Immature natural killer cell (primary cell): ENCODE measurements at places on chromosomes 2 and 18.

DNA sequence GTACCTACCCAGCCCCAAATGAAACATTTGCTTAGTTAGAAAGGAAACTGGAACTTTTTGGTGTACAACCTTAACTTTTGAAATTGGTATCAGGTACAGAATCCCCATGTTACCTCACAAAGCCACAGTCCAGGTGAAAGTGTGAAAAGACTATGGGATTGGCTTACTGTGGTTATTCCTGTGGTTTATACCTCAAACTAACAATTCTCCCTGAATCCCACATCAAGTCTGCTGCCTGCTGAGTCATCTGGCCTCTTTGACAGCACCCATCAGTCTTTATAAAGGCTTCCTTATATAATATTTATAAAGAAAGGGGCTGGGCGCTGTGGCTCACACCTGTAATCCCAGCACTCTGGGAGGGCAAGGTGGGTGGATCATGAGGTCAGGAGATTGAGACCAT lies 164.6 kb downstream of the TMEM247 start:
- peaks cover 32% of the 10 kb centered on the region for H3K36me3 ChIP-seq
- no peak overlapping the region for H3K27ac ChIP-seq
- DNase-seq: no peak
- H3K4me1 ChIP-seq: no peaks in the 10 kb centered on the region

- no peak for DNase-seq
- no peak overlapping the region for H3K27ac ChIP-seq
- H3K4me1 ChIP-seq: no peaks in the 10 kb centered on the region
- H3K4me3 ChIP-seq: no peak overlapping the region
- H3K36me3 ChIP-seq: no peaks in the 10 kb centered on the region
- H3K27me3 ChIP-seq: no peaks in the 10 kb centered on the region
Observed at GRCh38 chr18:39620551-39621168, 2055.1 kb upstream of the CELF4 start.

DNA sequence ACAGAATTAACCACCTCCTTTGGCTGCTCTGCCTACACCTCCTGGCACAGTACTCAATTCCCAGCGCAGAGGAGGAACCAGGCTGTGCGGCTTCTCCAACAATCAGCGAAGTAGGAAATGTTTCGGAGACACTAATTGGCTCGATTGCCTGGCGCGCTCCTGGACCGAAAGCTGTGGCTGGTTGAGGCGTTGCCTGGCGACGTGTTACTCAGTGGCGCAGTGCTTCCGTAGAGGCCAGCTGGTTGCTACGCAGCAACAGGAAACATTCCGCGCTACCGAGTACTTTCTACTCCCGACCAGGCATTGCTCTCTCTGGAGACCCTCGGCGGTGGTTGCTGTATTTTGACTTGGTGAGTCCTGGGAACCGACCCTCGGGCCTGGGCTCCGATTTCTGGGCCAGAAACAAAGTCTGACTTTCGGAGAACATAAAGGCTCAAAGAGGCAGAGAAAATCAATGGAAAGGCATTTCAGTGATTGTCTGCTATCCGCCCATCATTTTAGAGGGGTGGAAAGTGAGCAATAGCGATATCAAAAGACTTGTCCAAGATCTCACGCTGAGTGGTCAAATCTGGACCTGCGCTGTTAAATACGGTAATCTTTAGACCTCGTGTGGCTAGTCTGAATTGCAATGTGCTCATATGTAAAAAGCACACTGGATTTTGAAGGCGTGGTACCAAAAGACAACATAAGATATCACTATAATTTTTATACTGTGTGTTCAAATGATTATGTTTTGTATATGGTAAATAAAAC lies at the start of gene DNAH6:
DNAH6 (plus strand) TSS at position 265 of the 753 bp plus-strand sequence. CDS start 1,329 bp downstream, outside the sequence.
- H3K36me3 ChIP-seq: no peaks in the 10 kb centered on the region
- H3K27me3 ChIP-seq: peaks cover 9% of the 10 kb centered on the region
- peak; percentile 82 for DNase-seq
- peak within 1 kb of the TSS; percentile 63 for H3K27ac ChIP-seq

GRCh38 chr2:241232736-241233575 lies 44.5 kb downstream of the ANO7 start:
- no peaks in the 10 kb centered on the region for H3K27me3 ChIP-seq
- DNase-seq: no peak
- no peak overlapping the region for H3K27ac ChIP-seq

DNA sequence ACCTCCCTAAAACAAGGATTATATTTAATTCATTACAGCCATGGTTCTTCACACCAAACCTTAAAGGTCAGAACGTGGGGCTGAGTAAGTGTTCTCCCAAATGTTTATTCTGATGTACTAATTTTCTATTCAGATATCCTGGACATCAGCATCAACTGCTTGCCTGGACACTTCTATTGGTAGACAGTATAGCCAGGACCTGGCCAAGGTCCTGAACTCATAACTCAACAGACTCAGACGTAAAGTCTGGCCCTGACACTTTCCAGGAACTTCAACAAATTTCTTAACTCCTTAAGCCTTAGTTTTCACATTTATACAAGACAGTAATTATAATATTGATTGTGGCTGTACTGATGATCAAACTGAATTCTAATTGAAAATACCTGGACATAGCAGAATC lies 89.1 kb downstream of the AKAIN1 start:
- H3K4me1 ChIP-seq: no peaks in the 10 kb centered on the region
- no peak for DNase-seq
- peaks cover 4% of the 10 kb centered on the region for H3K27me3 ChIP-seq
- no peak overlapping the region for H3K27ac ChIP-seq

- H3K4me1 ChIP-seq: no peaks in the 10 kb centered on the region
- no peaks in the 10 kb centered on the region for H3K27me3 ChIP-seq
- H3K27ac ChIP-seq: no peak overlapping the region
- no peak for DNase-seq
- peaks cover 22% of the 10 kb centered on the region for H3K36me3 ChIP-seq
Observed at GRCh38 chr2:64104933-64105332, 39.3 kb downstream of the PELI1 start.

GRCh38 chr2:50476174-50476573 lies 555.8 kb downstream of the NRXN1 start:
- no peak overlapping the region for H3K4me3 ChIP-seq
- H3K4me1 ChIP-seq: no peaks in the 10 kb centered on the region
- no peak for DNase-seq
- no peak overlapping the region for H3K27ac ChIP-seq

DNA sequence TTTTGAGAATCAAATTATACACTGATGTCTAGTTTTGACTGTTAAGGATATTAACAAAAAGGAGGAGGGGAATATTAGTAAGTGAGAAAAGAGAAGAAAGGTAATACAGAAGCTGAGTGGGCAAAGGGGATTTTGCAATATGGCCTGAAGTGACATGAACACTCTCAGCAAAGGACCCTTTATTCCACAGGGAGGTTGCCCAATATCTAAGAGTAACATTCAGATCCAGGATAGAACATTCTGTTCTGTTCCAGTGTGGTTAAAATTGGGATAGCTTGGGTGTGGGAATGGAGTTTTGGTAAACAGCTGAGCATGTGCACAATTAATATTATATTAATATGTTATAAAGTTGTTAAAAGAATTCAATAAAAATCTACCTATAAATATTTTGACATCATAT lies 120.1 kb downstream of the ZNF385B start:
- H3K27ac ChIP-seq: no peak overlapping the region
- DNase-seq: no peak
- H3K4me3 ChIP-seq: no peak overlapping the region
- no peaks in the 10 kb centered on the region for H3K36me3 ChIP-seq
- H3K4me1 ChIP-seq: no peaks in the 10 kb centered on the region
- H3K27me3 ChIP-seq: no peaks in the 10 kb centered on the region

DNA sequence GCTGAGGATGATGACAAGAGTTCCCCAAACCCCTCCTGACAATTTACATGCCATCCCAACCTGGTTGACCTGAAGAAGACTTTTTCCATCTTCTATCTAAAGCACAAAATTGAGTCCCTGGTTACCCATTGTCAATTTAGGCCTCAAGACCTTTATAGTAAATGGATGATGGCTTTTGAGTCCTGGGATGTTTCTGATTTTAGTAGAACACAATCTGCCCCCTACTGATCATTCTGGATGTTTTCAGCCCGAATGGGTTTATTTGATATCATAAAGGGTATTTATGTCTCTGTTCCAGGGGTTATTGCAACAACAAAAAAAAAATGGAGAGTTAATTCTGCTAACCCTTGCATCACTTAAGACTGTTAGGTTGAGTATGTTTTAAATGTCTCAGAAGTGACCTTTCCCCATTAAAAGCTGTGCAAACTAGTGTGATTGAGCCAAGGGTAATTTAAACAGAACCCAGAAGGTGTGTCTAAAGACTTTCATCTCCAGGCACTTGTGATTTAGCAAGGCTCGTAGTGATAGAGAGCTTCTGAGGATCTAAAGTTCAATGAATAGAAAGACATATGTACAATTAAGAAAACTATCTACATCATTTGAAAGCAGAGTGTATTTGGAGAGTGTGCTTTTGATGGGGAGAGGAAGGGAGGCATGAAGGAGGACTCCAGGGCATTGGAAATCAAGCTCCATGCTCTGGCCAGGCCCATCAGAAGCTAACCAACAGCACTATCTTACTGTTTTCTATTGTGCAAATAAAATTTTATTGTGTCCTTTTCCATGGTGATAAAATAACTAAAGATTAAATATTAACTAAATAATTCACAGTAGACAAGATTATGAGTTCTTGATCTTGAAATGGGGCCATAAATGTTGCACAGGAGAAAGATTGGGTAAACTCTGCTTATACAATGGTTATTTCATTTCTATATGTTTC lies 96.6 kb upstream of the NOSTRIN start:
- no peaks in the 10 kb centered on the region for H3K36me3 ChIP-seq
- no peak overlapping the region for H3K4me3 ChIP-seq
- DNase-seq: peak; percentile 11

DNA sequence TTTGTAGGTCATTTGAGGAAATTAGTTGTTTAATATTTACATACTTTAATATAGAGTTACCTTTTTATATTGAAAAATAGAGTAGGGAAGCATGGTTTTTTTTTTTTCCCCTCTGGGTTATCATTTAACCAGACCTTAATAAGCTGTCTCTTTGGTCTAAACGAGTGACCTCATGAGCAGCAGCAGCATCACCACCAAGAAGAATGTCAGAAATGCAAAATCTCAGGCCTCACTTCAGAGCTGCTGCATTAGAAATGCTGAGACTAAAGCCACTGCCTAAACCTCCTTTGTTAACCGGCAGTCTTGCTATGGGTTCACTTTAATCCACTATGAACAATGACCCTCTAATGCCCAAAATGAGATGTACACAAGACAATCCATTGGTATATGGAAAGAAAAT lies 733.7 kb upstream of the FAM98A start:
- H3K27me3 ChIP-seq: no peaks in the 10 kb centered on the region
- H3K4me1 ChIP-seq: no peaks in the 10 kb centered on the region

GRCh38 chr2:241037498-241037897 lies 39.1 kb downstream of the SNED1 start:
- no peaks in the 10 kb centered on the region for H3K36me3 ChIP-seq
- no peak for DNase-seq
- H3K4me1 ChIP-seq: no peaks in the 10 kb centered on the region
- peaks cover 1% of the 10 kb centered on the region for H3K27me3 ChIP-seq

DNA sequence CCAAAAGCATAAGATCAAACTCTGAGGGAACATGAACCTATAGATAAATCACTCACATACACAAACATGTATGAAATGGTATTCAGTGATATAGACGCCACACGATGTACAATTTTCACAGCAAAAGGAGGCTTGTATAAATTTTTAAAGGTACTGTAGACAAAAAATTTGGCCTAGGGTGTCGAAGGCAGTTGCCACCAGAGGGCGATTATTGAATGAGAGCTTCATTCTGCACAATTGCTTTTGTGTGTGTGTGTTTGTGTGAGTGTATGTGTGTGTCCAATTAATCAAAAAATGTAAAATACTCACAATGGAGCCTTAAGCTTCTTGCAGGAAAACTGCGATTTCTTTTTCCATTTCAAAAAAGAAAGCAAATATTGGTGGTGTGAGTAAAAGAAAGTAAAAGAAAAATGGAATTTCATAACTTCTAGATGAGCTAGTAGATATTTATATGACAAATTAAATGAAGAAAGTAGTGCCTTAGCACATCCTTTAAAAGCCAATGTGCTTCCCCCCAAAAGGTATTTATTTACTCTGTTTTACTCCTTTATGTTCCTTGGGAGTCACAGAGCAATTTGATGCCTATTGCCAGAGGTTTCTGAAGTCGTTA lies 800.1 kb downstream of the SATB2 start:
- H3K36me3 ChIP-seq: no peaks in the 10 kb centered on the region
- no peaks in the 10 kb centered on the region for H3K4me1 ChIP-seq
- H3K4me3 ChIP-seq: no peak overlapping the region
- no peak overlapping the region for H3K27ac ChIP-seq
- no peak for DNase-seq

DNA sequence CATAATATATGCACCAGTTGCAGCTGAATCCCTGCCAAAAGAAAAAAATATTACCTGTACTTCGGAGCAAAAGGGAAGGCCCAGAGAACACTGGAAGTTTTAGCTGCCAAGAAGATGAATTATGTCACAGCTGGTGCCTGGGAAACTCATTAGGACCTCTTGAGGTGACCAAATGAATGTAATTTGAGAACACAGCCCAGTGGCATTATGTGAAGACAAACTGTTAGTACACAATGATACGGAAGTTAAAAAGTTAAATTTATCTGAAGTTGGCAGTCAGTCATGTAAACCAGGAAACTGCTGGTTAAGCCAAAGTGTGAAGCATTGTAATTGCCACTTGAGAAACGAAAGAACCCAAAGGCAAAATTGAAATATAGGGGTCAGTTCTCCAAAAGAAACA lies 80.7 kb downstream of the EML4 start:
- peak overlapping the region; percentile 41 for H3K27ac ChIP-seq
- H3K4me3 ChIP-seq: peak overlapping the region; percentile 77
- DNase-seq: peak; percentile 26
- peaks cover 44% of the 10 kb centered on the region for H3K4me1 ChIP-seq
- H3K27me3 ChIP-seq: no peaks in the 10 kb centered on the region
- H3K36me3 ChIP-seq: peaks cover 17% of the 10 kb centered on the region

- no peak overlapping the region for H3K4me3 ChIP-seq
- no peak overlapping the region for H3K27ac ChIP-seq
- H3K27me3 ChIP-seq: no peaks in the 10 kb centered on the region
- DNase-seq: no peak
- H3K4me1 ChIP-seq: no peaks in the 10 kb centered on the region
- H3K36me3 ChIP-seq: no peaks in the 10 kb centered on the region
Observed at GRCh38 chr18:64972545-64972944, 778.3 kb upstream of the CDH7 start.

DNA sequence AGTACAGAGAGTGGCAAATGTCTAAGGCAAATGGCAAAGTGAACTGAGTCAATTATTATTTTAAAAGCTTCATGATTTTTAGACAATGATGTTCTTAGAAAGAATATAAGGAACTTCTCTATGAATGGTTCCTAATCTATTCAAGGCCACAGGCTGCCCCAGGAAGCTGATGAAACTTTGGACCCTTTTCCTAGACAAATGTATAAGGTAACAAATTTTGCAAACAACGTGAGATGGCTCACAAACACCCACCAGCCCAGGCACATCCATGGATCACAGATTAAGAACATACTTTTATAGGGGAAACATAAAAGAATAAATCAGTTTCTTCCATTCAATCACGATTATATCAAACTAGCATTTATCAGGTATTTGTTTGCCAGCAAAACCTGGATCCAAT lies 659.0 kb downstream of the IRS1 start:
- H3K4me1 ChIP-seq: no peaks in the 10 kb centered on the region
- no peaks in the 10 kb centered on the region for H3K36me3 ChIP-seq
- no peak for DNase-seq
- peaks cover 1% of the 10 kb centered on the region for H3K27me3 ChIP-seq
- H3K4me3 ChIP-seq: no peak overlapping the region

- H3K36me3 ChIP-seq: no peaks in the 10 kb centered on the region
- H3K27me3 ChIP-seq: peaks cover 2% of the 10 kb centered on the region
- DNase-seq: no peak
- no peak overlapping the region for H3K27ac ChIP-seq
Observed at GRCh38 chr2:152411154-152411553, 76.2 kb downstream of the FMNL2 start.
